ENCODE measurements at places on chromosomes 5 and 9.
A peak's percentile ranks its signal among the peaks of the same experiment; 100 is the strongest.

- DNase-seq: no peak
Observed at GRCh38 chr5:137355708-137356107, 143.4 kb downstream of the SPOCK1 start.

DNA sequence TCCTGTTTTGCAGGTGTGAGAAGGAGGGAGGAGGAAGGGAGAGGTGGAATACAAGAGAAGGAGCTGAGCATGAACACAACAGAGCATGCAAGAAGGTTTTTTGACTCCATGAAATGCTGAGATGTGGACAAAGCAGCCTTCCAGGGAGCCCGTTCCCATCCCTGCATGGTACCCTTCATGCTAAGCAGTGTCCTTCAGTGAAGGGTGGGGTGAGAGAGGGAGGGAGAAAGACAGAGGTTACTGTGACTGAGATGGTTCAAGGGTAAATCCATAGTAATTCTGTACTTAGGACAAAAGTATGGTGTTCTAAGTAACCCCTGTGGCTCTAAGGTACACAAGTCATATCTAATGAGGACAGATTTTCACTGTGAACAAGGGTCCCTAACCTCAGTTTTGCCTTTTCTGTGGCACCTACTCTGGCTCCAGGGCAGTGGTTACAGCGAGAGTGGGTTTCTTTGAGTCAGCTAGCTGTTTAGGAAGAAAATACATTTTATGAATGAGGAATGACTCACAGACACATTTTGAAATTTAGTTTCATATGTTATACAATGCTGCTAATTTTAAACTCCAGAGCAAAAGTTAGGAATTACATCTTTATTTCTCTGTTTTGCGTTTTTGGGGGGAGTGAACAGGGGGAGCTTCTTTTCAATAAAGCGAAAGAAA is 184.9 kb upstream of the SLC12A2 start:
- no peak for DNase-seq

DNA sequence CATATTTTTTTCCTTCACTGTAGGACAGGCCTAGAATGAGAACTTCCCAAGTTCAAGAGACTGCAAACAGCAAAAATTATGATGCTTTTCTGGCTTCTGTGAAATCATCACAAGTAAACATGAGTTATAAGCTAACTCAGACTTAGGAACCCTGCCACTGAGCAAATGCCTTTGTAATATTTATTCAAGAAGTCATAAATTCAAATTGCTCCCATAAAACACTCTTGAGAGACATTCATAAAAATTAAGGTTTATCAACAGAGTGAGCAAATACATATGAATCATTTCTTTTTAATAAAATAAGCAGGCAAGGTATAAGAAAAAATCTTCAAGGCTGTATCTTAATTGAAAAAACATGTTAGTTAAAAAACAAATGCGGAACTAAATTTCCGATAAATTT is 124.2 kb downstream of the GNA14 start:
- DNase-seq: no peak

DNA sequence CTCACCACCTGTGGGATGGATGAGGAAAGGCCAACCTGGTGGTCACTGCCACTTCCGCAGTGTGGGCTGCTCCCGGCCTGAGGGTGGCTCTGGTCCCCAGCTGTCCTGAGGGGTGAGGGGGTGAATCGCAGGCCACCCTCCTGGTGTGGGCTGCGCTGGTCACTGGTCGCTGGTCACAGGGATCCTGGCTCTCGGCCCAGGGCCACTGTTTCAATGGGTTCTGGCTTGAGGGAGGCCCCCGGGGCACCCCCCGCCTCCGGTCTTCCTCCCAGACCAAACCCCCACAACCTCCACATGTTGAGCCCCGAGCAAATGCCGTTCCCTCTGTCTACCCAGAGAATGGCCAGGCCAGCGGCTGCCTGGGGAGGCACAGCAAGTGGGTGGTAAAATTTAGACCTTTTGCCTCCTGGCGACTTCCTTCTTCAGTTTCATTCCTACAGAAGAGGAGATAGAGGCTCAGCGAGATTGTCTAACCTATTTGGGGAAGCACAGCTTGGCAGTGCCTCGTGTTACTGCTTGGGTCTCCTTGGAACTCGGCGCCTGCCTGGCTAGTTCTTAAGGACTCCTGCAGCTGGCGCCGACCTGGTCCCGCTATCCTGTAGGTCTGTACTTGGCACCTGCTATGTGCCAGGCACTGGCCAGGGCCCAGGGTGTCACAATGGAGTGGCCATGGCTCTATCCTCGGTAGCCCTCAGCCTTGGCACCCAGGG is 48.2 kb downstream of the RXRA start:
- no peak for DNase-seq

GRCh38 chr9:100575765-100576386 is 2.0 kb upstream of the CAVIN4 start:
- DNase-seq: no peak

DNA sequence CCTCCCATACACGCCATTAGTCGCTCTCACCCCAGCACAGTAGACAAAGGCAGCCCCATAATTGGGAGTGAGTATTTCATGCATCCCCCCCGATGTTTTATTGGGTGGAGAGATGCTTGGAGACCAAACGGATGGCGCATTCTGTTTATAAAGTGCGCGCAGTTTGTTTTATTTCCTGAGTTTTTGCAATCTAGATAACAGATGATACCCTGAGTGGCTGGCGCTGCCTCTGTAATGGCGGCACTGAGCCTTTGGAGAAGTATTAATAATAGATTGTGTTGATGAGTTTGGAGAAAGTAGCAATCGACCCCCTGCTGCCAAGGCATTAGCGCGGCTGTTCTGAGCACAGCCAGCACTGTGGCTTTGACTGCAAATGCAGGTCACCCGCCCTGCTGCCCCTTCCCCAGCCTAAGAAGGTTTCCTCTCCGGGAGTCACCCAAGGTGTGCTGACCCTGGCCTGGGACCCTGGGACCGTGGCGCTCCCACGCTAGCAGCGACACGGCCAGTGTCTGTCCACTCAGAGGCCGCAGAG is 74.3 kb downstream of the LMX1B start:
- DNase-seq: no peak

DNA sequence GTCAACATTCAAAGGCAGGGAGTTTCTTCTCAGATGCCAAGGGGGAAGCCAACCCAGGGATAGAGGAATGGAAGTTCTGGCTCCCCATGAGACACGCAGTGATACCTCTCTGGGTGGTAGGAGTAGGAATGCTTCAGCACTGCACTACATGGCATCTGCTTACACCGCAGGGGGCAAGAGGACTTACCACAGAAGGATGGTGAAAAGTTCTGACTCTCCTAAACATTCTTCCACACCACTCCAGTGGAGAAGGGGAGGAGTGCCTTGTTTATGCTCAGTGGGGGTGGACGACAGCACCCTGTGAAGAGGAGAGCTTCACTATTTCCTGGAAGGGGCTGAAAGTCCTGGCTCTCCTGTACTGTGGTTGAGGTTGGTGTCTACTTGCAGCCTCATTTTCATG is 1011.3 kb upstream of the WWC1 start:
- no peak for DNase-seq

DNA sequence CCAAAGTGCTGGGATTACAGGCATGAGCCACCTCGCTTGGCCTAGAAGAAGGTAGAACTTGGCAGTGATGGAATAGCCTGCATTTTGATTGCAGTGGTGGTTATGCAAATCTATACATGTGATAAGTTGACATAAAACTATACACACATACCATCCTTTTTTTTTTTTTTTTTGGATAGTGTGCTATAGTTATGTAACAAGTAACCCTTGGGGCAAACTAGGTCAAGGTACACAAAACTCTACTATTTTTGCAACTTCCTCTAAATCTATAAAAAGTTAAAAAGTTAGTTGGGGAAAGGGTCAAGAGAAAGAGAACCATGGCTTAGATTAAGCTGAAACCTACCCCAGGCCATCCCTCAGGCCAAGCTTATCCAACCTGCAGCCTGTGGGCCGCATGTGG is 11.1 kb downstream of the TRIM14 start:
- DNase-seq: no peak

- DNase-seq: no peak
Observed at GRCh38 chr9:127397646-127398274, 791 bp downstream of the SLC2A8 start.

GRCh38 chr5:72855821-72856220 is 39.4 kb downstream of the TNPO1 start:
- no peak for DNase-seq

DNA sequence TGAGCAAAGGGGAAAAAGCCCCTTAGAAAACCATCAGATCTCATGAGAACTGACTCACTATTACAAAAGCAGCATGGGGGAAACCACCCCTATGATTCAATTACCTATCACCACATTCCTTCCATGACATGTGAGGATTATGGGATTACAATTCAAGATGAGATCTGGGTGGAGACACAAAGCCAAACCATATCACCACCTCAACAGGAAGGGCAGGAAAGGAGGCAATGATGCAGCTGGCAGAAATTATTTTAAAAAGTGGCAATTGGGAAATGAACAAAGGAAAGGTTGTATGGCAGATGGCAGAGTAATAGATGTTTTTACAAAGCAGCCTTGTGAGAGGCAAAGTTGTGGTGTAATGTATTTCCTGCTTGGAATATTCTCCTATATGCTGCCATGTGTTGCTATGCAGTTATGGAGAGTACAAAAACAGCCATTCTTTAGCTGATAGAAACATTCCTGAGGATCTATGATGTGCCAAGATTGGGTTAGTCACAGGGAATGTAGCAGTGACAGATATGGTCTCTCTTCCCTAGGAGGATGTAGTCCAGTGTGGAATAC is 138.8 kb downstream of the SMC2 start:
- DNase-seq: no peak

DNA sequence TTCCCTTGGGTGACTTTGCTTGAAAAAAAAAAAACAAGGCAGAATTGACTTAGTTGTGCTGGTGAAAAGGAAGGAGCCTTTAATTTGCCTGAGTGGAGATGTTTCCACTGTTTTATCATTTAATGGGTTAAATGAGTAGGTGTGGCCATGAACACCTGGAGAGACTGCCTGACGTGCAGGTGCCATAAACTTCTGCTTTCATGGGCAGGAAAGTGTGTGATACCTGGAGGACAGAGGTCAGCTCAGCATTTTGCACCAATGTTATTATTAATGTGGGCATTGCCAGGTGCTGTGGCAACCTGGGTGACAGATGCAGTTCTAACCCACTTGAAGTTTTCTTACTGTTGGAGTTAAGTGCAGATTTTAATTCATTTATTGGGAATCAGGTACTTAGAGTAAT is 145.4 kb downstream of the CD180 start:
- no peak for DNase-seq

GRCh38 chr9:83646500-83647239 is 23.7 kb downstream of the IDNK start:
- DNase-seq: no peak

DNA sequence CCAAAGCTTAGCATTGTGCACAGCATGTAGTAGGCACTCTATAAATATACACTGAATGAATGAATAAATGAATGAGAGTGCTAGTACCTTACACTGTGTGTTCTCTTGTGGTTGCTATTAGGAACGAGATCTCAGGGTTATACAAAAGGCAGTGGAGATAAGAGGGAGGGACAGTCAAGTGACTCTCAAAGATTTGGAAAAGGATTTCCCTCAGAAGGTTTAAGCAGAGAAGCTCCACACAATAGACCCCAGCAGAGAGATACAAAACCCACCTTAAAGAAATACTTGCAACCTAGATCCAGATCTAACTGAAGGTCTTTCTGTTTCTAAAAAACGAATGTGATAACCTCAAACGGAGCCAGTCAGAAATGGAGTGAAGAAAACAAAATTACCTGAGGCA is 11.8 kb upstream of the EFNA5 start:
- no peak for DNase-seq

GRCh38 chr9:88388886-88389605 is 802 bp downstream of the SPIN1 start:
- peak; percentile 43 for DNase-seq

GRCh38 chr9:125884218-125884595 is 137.0 kb downstream of the PBX3 start:
- DNase-seq: no peak

DNA sequence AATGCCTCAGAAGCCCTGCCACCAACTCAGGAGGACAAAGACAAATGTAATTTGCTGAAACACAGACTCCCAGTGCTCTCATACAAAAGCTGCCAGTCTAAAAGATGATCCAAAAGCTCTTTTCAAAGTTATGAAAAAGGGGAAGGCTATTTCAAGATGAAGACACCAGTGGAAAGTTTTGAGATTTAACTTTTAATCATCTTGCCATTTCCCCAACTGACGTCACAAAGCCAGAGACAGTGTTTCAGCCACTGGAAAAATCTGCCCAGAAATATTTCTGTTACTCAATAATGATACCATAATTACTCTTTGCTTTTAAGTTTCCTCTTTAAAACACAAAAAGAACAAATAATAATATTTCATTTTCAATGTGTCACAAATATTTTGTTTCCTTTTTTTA is 20.9 kb downstream of the ENG start:
- DNase-seq: no peak

DNA sequence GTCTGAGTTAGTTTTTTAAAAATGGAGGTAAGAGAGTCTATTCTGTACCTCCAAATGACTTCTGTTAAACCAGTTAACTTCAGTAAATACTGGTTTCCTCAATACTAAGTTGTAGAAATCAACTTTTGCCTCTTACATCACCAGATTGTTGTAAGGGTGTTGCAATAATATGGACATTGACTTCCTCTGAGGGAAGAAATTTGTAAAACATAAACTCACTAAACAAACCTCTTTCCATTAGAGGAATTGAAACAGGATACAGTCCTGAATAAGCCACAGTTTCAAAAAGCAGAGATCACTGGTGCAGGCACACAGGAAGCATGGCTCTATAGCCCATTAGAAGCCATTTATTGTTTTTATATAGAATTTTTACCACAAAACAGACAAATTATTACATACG is 32.7 kb upstream of the SLCO6A1 start:
- no peak for DNase-seq

DNA sequence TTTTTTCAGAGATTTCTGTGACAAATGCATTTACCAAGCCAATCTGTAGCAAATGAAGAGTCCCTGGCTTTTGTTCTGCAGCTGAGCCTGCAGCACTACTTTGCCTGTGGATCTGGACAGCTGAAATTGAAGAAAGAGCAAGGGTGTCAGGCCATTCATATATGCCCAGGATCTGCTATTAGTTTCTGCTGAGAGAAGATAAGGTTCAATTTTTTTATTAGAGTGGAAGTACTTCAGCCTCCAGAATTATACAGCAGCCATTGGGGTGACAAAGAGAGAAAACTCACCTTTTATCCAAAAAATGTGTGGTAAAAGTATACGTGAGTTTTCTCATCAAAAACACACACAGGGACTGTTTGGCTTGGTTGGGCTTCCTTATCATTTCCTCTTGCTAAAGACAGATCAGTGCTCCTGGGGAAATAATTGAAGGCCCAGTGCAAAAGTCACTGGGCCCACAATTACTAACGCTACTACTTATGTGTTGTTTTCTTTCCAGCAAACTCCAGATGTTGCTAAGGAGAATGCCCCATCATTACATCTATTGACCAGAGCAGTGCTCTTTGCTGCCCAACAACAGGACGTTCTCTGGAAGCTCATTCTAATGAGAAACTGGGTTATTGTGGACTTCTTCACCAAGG is 138.6 kb downstream of the CEMIP2 start:
- no peak for DNase-seq

GRCh38 chr9:8136477-8136876 is 336.9 kb upstream of the DMAC1 start:
- DNase-seq: no peak

GRCh38 chr9:79645110-79645509 is 73.3 kb downstream of the TLE4 start:
- no peak for DNase-seq

- DNase-seq: no peak
Observed at GRCh38 chr5:145912019-145912418, 24.4 kb upstream of the SH3RF2 start.

GRCh38 chr5:76403766-76404222 is 709 bp downstream of the IQGAP2 start:
- no peak for DNase-seq
